ENCODE measurements at places on chromosomes 4 and X.

GRCh38 chr4:17055788-17056187, 157.3 kb upstream of the LDB2 start:
- peak; percentile 74 for DNase-seq

GRCh38 chr4:108762559-108763225, at the start of gene ETNPPL:
ETNPPL (minus strand) TSS chr4:108763053; CDS start chr4:108762898, 155 bp downstream.
- DNase-seq, result peak; percentile 72

DNA sequence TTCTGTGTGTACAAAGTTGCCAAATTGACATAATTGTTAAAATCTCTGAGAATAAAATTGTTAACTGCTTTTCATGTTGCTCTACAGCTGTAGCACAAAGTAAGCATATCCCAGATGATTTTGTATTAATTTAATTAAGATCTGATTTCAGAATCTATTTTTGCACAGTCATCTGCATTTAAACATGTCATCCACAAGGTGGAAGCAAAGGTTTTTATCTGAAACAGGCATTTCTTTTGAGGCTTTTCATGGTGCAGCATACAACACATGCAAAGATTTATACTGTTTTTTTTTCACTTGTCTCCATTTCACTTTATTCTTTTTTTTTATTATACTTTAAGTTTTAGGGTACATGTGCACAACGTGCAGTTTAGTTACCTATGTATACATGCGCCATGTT, 51.2 kb downstream of the GC start:
- no peak for DNase-seq

DNA sequence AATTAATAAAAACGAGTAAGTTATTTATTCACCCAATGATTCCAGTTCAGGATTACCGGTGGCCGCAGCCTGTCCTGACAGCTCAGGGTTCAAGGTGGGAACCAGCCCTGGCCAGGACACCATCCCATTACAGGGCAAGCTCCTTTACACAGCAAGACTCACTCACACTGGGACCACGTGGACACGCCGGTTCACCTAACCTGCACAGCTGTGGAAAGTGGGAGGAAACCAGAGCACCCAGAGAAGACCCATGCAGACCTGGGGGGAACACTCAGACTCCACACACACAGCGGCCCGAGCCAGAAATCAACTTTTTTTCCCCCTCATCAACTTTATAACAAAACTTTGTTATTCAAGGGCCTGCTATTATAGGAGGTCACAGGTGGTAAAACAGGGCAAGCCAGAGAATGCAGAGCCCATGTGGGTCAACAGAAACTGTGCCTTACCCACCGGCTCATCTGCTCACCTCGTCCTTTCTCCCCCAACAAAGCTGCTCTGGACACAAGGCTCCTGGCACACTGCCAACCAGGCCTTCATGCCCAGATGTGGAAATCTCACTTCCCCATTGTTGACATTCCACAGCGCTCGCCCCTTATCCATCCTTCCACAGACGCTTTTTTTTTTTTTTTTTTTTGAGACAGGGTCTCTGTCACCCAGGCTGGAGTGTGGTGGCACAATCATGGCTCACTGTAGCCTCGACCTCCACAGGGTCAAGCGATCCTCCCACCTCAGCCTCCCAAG, 8.0 kb upstream of the ODAPH start:
- DNase-seq, result no peak

GRCh38 chrX:20066968-20067708, 49.6 kb downstream of the MAP7D2 start:
- DNase-seq, result peak; percentile 25

- no peak for DNase-seq
Observed at GRCh38 chr4:186061921-186062320, 7.0 kb upstream of the TLR3 start.

DNA sequence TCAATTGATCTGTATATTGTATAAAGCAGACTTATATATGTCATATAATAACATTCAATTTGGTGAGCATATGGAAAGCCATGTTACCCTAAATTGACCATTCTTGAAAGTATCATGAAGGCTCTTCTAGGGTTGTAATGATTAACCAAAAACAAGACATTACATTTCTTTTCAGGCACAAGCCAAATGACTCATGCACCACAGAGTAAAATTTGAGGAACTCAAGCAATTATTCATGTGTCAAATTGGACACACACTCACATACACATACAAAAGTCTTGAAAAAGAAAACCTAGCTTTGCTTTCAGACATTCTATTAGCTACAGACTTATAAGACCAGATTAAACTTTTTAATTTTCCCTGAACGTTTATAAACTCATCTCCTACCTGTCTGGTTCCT, 146.5 kb upstream of the PCDH18 start:
- no peak for DNase-seq

- no peak for DNase-seq
Observed at GRCh38 chr4:75907966-75908365, 5.7 kb upstream of the PPEF2 start.

DNA sequence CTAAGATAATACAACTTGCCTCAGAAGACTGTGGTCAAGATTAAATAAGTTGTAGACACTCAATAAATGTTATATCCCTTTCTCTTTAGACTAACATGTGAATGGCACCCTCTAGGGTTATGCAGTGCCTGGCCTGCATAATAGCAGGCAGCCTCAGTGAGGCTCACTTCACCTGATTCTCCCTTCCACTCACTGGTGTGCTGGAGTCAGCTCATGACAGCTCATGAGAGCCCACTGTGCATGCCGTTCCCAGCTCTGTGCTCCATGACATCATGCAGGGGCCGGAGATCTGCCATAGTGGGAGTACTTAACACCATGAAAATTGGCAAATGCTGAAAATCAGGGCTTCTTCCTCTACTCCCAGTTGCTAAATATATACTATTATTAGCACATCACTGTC, 64.5 kb downstream of the TEC start:
- no peak for DNase-seq

DNA sequence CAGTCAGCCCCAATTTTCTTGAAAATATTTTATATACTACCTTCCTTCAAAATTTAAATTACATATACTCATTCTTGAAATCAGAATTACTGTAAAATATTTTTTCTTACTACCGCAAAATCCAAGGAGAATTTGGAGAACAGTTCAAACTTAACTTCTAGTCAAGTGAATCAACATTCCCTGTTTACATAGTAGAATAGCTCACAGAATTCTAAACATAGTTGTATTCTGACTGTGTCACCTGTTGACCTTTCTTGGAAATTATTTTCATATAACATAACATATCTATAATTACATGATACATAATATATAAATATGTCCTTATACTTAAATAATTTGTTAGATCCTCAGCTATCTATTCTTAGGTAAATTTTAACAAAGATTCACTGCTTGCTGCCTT, 31.0 kb upstream of the FGF5 start:
- no peak for DNase-seq

DNA sequence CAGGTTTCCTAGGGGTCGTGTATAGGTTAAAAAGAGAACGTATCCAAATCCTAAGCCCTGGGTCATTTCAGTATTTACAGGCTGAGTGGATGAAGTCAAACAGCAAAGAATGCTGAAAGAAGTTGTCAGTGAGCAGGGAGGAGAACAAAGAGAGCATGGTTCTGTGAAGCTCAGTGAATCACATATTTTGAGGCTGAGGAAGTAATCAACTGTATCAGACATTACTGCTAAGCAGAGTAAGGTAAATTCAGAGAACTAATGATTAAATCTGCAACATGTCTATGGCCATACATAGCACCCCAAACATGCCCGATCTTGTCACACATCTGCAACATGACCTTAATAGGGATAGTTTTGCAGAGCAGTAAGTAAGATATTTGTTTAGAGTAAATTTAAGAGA, 1130.3 kb downstream of the RAPGEF2 start:
- no peak for DNase-seq

DNA sequence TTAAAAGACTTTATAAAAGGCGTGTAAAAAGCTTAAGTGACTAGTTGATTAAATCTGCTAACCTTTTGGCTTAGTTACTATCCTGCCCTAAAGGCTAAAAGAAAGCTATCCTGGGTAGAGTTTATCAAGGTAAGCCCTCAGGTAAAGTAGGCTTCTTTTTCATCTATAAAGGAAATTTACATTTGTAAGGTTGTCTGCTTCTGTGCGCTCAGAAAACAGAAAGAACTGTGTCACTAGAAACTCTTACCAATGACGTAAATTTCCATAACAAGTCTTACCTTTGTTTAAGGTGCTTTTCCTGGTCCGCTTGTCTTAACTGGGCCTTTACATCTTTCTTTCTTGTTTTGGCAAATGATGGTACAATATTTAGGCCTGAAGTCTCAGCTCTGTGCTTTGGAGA, 37.7 kb upstream of the FGF2 start:
- DNase-seq, result no peak

GRCh38 chrX:21373637-21374162, 518 bp upstream of the CNKSR2 start:
- DNase-seq, result no peak

DNA sequence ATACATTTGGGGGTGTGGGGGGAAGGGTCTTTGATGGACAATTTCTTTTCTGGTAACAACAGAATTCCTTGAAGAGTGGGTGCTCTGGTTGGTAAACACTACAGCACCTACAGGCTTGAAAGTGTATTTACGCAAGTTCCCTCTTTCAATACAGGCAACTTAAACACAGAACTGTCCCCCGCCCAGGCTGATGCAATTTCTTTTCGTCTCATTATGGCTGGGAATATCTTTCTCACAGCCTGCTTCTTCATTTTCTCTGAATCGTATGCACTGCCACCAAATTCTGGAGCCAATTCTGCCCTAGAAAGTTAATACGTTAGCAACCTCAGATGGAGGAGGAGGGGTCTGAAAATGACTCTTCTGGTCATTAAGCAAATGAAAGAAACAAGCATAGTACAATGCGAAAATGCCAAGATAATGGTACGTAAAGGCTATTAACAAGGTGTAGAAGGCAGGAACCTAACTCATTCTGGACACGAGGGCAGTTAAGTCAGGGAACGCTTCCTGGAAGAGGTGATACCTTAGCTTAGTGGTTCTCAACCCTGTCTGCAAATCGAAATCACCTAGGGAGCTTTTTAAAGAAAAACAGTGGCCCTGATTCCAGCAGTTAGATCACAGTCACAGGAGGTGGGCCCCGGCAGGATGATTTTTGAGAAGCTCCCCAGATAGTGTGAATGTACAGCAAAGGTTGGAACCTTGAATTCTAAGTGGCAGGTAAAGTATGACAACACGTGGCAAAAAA, 1.0 kb downstream of the AGA start:
- no peak for DNase-seq

DNA sequence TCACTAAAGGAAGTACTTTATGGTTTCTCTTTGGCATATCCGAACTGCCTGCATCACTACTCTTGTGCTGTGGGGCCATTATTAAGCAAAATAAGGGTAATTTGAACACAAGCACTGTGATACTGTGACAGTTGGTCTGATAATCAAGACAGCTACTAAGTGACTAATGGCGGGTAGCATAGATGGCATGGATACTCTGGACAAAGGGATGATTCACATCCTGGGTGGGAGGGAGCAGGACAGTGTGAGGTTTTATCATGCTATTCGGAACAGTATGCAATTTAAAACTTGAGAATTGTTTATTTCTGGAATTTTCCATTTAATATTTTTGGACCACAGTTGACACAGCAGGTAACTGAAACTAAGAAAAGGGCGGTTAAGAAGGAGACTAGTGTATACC, 52.6 kb upstream of the CITED1 start:
- DNase-seq, result no peak

- peak; percentile 23 for DNase-seq
Observed at GRCh38 chrX:112113460-112113859, 30.9 kb upstream of the TRPC5 start.

- no peak for DNase-seq
Observed at GRCh38 chrX:44244008-44244407, 99.5 kb downstream of the EFHC2 start.

DNA sequence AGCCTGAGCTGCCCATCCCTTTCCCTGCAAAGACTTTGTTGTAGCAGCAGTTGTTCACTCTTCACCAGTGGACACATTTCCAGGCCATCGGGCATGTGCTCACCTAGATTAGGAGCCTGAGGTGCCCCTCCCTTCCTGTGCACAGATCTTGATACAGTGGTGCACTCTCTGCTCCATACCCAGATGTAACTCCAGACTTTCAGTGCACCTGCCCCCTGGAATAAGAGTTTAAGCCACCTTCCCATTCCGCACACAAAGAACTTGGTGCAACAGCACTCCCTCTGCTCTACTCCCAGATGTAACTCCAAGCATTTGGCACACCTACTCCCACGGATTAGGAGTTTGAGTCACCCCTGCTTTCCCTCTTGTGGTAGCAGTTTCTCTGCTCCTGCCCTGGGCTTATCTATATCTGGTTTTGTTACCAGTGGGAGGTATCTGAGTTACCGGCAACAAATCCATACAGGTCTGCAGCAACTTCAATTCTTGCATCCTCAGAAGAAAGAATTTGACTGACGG, 36.0 kb upstream of the PLK4 start:
- peak; percentile 33 for DNase-seq

DNA sequence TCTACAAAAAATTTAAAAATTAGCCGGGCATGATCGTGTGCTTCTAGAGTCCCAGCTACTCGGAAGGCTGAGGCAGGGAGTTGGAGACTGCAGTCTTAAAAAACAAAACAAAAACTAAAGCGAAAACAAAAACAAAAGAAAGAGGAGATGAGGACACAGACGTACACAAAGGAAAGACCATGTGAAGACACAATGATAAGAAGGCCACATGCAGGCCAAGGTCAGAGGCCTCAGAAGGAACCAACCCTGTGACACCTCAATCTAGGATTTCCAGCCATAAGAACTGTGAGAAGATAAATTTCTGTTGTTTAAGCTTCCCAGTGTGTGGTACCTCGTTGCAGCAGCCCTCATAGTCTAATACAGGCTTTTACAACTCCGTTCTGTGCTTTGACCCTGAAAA, 177.0 kb upstream of the ATP6AP2 start:
- DNase-seq, result no peak

DNA sequence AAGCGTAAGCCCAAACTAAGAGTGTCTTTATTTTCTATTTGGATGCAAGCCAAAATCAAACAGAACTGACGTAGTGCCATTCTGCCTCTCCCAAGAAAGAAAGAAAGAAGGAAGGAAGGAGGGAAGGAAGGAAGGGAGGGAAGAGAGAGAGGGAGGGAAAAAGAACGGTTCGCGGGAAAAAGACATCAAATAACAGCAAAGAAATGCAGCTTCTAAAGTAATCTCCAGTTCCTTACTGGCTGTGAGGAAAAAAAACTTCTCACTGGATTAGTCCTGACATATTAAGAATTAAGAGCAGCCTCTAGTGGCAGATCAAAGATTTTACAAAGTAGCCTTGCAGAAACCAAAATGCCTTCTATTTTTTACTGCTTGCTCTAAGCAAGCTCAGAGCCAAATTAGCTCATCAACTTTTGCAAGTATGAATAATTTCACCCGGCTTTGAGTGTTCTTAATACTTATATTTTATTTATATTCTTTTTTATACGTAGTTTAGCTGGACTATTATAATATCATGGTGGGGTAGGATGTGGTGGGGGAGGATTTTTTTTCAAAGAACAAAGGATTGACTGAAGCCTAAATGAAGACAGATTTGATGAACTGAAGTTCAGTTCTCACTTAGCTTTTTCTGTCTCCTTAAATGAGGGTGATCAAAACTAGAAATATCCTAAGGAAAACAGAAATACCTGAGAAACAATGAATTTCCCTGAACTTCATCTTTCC, 36.6 kb downstream of the PITX2 start:
- DNase-seq, result no peak

DNA sequence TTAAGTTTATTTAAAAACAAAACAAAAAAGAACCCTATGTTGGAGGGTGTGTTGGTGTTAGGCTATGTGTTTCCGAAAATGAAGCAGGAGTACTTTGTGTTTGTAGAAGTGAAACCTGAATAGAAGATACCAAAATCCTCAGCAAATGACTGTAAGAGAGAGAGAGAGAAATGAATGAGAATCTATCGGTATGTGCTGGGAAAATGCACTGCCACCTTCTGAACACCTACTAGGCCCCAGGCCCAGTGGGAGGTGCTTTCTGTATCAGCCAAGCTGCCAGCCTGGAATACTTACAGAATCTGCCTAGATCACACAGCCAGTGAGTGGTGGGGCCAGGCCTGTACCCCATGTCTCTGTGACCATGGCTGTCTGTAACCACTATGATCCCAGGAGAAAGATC, 14.9 kb upstream of the PIM2 start:
- DNase-seq, result no peak
